A172 (cell line): ENCODE measurements at places on chromosomes 1 and 21.

DNA sequence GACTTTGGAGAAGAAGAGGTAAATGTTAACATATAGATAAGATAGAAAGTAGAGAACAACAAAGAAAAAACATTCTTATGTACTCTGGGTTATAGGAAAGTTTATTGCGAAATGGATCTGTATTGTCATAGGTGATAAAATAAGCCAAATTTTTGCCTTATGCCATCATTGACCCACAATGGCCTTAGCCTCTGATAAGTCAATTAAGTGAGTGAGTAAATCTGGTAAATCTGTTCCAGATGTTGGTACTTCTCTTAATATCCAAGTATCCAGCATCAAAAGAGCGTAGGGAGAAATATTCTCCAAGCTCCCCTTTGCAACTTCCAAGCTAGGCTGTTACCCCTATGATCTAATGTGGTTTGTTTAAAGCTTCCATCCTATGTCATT, 38.3 kb upstream of the CLCA4 start:
- no peak for DNase-seq

DNA sequence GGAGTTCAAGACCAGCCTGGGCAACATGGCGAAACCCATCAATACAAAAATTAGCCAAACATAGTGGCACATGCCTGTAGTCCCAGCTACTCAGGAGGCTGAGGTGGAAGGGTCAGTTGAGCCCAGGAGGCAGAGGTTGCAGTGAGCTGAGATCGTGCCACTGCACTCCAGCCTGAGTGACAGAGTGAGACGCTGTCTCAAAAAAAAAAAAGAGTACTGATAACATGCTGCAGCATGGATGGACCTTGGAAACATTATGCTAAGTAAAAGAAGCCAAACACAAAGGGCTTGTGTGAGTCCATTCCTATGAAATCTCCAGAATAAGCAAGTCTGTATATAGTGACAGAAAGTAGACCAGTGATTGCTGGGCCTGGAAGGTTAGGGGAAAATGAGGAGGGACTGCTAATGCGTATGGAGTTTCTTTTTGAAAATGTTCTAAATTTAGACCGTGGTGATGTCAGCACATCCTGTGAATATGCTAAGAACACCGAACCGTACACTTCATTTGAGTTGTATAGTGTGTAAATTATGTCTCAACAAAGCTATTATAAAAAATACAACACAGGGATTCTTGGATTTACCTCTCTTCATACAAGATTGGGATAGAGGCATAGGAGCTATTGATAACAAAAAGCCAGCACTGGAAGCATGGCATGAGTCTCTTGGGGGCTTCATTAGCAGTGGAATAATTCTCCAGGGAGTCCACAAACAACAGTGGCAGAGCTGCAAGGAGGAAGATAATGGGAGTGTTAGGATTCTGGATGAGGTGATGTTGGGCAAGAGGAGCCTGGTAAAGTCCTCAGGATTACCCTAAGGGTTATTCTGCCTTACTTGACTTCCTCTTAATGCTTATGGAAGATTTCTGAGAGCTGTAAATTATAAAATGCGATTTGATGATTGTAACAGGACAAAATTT, 73.5 kb downstream of the TTC3 start:
- no peak for DNase-seq

- DNase-seq: no peak
These were observed 14.5 kb upstream of the TTF2 start for GRCh38 chr1:117045644-117046043.

GRCh38 chr1:107196973-107197562, 56.2 kb downstream of the NTNG1 start:
- DNase-seq: no peak

- DNase-seq: no peak
These were observed 42.0 kb downstream of the NIBAN1 start for GRCh38 chr1:184932319-184932718.

DNA sequence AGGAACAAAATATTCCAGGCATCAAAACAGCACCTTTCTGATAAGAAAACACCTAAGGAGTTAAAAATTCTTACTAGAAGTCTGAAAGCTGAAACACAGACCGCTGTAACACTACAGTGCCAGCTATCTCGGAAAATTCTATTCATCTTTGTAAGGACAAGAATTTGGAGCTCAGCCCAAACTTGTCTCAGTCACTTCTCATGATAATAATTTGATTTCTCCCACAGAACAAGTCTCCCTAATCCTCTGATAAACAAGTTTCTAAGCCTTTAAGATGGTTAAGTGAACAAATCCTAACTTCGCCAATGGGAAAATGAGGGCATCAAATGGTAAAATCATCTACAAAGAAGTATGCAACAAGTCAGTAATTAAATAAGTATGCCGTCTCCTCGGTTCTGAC, 59.9 kb downstream of the SIPA1L2 start:
- DNase-seq: no peak

GRCh38 chr1:193417945-193418744, 231.7 kb upstream of the B3GALT2 start:
- peak; percentile 70 for DNase-seq

GRCh38 chr1:37481289-37482003, 7.1 kb downstream of the ZC3H12A start:
- DNase-seq: no peak

DNA sequence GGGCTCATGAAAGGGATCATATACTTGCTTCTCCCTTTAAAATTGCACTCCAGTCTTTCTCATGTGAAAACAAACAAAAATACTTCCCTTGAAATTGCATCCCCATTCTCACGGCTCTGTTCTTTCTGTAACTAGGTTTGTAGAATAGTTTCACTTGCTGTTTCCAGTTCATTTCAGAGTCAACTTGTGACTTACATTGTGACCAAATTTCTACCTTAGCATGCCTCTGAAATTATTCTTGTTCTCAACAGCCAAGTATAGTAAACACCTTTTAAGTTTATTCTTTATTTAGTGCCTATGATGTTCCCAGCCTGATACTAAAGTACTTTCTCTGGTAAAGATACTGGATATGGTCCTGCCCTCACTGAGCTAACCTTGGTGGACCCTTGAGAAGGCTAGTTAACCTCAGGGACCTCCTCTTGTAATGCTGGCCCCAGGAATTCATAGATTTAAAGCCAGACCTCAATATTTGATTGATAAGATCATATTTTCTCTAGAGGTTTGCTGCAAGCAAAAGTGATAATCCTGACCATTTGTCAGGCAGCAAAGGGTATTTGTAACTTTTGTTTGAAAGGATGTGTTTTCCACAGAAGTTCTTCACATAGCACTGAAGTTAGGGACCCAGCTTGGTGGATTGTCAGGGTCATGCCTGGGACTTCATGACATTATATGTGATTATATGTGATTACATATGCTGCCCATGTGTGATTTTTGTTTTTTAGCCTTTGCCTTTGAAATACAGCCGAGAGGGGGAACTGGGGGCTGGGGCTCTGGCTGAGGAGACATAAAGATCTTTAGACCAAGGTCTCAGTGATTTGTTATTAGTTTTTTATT, 29.6 kb downstream of the VANGL2 start:
- DNase-seq: no peak

GRCh38 chr1:98172578-98172977, 251.7 kb upstream of the DPYD start:
- DNase-seq: peak; percentile 13

DNA sequence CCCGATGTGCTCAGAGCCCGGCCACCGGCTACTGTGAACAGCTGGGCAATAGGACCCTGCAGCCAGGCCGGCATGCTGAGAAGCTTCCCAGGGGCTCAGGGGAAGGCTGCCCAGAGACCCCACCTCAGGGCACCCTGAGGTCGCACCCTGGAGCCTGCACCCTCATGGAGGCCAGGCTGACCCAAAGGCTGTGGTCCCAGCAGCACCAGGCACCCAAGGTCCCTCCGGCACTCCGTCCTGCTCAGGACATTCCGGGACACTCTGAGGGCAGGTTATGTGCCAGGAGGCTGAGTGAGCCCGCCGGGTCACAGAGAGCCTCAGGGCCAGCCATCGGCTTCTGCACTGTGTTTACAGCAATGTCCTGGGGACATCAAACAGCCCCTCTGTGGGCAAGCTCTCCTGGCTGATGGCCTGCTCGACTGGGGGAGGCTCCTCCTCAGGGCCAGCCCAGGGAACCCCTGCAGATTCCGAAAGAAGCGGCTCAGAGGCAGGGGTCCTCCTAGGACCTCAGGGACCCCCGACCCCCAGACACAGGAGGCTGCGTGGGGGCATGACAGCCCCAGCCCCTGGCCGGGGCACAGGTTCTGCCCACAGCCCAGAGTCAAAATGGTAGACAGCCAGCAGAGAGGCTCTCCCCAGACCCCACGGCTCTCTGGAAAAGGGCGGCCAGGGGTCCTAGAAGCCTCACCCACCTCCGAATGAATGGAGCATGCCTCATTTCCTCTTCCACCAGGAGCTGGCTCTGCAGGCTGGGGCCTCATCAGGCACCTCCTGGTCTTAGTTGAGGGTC, 8.2 kb downstream of the SLC19A1 start:
- no peak for DNase-seq

DNA sequence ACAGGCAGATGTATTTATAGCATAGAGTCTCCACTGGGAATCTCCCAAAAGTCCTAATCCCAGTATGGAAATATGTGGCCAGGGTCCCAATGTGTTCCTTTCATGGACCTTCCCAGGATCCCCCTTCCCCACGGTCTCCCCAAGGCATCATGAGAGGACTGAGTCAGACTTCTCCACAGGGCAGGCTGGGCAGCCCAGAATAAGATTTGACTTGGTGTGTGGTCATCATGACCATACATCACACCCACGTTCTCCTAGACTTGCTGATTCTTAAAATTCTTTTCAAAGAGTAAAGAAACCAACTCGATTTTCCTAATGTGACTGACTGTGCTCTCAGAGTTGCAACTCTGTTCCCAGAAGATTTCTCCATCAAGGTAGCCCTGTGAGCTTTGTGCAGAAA, 93.9 kb upstream of the CD34 start:
- no peak for DNase-seq
